Brain pericyte (primary cell): ENCODE measurements at places on chromosomes 12 and 14.

DNA sequence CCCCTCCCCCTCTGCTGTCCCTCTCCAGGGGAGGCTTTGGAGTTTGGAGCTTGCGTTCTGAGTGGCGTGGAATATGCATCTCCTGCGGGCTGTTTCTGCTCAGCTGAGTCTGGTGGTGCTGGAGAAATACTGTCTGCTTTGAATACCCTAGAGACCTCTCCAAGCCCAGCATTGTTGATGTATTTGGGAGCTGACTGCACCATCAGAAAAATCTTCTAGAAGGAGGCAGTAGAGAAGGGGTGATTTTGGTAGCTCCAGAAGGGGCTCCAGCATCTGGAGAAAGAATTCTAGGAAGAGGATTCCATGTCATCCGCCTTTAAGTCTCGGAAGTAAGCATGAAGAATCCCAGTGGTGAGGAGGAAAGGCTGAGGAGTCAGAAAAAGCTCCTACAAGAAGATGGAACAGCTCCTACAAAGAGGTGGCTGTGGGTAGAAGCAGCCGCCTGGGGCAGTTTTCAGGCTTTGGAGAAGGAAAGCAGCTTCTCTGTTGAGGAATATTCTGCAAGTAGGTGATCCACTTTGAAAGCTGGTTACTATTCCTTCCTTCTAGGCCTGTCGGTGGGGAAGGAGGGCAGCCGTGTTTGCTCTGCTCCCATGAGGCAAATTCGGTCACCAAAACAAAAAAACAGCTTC lies 9.7 kb downstream of the MLXIP start:
- DNase-seq, result no peak

- no peak for DNase-seq
Observed at GRCh38 chr12:106058256-106059182, 80.2 kb downstream of the NUAK1 start.

- DNase-seq, result no peak
Observed at GRCh38 chr14:28635387-28635786, 131.2 kb upstream of the FOXG1 start.

DNA sequence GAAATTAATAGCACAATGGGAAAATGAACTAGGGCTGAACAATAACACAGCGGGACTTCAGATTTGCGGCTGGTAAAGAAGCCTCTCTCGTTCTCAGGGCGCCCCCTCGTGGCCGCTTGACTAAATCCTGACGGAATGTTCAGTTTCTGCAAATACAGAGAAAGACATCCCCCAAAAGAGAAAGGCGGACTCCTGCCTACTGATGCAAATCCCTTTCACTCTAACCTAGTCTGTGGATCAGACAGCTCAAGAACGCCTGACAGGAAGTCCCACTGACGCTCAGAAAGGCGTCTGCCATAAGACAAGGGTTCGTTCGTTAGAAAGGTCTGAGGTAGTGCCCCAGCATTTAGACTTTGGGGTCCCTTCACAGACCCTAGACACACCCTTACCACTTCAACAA lies 2.5 kb downstream of the NUAK1 start:
- DNase-seq, result peak; percentile 38

- no peak for DNase-seq
Observed at GRCh38 chr14:69346710-69347109, 51.4 kb downstream of the ERH start.

GRCh38 chr14:56099081-56099797 lies 19.0 kb upstream of the PELI2 start:
- no peak for DNase-seq

DNA sequence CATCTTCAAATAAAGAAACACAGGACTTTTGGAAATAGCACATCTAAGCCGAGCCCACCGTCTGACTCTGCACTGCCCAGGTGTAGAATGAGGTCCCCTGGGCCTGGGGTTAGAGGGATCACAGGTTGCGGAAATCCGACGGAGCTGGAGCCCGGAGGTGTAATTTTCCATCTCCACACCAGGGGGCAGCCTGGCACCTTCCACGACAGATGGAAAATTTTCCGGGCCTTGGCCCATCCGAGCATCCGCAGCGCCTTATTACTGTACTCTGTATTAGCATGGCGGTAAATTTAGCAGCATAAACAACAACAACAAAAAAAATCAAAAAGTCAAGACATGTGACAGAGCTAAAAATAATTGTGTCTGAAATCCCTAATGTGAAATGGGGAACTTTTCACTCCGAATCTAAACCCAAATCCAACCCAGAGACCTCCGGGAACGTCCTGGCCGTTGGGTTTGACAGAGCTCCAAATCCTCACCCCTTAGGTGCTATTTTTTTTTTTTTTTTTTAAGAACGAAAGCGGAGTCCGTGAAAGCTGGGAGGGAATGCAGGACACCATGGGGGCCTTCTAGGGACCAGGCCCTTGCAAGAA lies 93.9 kb downstream of the KSR2 start:
- DNase-seq, result no peak

- DNase-seq, result no peak
Observed at GRCh38 chr14:103361867-103362266, 23.3 kb upstream of the MARK3 start.

DNA sequence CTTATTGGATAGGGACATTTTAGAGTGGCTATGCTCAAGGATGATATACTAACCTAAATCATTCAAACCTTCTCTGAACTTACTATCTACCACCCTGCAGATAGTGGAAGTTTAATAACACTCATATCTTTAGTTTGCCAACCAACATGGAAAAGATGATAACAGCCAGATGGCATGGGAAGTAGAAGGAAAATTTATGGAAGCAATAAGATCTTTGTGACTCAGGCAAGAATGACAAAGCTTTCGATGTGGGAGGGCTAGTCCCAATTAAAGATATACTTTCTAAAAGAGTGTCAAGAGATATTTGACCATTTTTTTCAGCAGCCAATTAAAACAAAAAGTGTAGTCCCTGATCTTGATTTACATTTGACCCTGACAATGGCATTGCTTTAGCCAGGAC lies 631.7 kb downstream of the RPS29 start:
- DNase-seq, result no peak

- DNase-seq, result no peak
Observed at GRCh38 chr12:64180951-64181350, 41.1 kb downstream of the KICS2 start.

DNA sequence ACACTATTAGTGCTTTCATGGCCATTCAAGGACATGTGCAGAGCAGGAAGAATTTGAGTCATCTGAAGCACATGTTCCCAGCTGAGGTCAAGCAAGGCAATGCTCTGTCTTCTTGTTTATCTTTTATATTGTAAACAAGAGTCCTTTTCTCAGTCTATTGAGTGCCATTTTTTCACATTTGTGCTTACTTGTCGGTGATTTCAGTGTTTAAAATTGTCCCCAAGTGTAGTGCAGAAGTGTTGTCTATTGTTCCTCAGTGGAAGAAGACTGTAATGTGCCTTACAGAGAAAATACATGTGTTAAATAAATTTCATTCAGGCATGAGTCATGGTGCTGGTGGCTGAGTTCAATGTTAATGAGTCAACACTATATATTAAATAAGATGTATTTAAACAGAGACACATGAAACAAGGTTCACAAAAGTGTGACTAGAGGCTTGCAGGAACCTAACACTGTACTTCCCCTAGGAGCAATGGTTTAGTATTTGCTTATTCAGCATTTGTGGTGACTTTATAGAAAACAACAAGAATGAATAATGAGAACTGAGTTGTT lies 391.1 kb downstream of the LRIG3 start:
- no peak for DNase-seq

DNA sequence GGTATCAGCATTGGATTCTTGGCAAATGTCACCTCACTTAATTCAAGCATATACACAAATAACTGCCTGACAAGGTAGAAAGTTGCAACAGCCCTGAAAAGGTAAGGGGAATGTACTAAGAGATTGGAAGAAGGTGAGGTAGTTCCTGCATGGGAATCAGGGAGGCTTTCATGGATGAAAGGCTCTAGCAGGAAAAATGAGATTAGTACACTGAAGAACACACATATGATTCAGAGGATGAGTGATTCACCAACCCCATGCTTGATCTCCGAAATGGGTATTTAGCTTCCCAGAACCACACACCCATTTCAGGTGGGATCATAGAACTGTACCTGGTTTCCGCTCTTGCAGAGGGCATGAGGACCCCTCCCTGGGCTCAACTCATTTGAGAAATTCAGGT lies 65.8 kb downstream of the PAH start:
- no peak for DNase-seq

DNA sequence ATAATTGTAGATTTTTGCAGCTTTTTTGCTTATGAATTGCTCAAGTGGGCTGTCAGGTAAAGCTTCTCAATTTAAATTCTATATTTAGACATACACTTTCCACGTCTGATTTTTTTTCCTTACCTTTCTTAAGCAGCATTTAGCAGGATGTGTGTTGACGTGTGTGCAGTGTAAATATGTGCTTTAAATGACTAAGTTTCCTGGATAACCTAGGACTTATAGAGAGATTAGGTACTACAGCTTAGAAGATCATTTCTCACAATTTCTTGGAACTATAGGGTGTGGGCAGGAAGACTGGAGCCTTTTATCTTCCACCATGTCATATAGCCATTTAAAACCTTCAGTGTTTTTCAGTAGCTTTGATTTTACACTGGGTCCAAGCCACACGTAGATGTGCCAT lies 263.5 kb downstream of the NOVA1 start:
- DNase-seq, result no peak

DNA sequence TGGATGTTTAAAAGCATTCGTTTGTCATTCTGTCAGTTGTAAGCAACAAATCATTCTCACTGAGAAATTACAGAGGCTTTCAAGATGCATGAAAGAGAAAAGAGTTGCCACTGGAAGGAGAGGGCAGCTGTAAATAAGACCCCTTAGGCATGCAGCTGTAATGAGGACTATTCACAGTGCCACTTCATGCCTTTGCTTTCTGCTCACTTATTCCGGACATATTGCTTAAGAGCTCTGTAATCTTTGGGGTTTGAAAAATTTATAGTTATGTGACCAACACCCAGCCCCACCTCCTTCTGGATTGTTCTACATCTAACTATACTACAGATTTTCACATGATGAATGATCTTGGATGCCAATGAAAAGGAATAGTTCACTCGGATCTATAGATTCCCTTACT lies 194.8 kb upstream of the DCN start:
- no peak for DNase-seq

DNA sequence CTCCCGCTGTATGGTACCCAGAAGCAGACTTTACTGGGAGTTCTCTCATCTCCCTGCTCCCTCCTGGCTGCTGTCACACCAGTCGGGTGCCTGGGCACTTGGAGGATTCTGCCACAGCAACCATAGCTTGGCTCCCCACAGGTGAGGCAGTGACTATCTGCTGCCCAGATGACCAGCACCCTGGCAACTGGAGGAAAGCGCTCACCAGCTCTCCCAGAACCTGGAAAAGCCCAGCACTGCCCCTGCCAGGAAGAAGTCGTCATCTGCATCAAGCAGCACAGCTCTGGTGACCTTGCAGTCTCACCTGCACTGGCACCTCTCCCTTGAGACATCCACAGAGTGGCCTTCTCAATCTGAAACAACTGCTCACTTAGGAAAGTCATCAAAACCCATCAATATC lies 31.9 kb upstream of the TC2N start:
- DNase-seq, result no peak

DNA sequence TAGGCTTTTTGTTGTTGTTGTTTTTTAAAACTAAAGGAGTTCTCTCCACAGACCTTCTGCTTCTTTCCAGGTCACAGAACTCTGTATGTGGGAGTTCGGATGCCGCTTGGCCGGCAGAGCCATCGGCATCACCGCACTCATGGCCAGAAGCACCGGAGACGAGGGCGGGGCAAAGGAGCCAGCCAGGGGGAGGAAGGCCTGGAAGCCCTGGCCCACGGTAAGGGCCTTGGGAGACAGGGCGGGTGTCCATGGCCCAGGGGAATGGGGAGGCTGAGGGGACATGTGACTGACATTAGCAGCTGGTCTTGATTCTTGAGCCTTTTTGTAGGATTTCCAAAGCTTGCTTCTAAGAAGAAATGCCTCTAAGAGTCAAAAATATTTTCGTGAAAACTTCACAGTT lies 26.2 kb downstream of the SLC4A8 start:
- no peak for DNase-seq

DNA sequence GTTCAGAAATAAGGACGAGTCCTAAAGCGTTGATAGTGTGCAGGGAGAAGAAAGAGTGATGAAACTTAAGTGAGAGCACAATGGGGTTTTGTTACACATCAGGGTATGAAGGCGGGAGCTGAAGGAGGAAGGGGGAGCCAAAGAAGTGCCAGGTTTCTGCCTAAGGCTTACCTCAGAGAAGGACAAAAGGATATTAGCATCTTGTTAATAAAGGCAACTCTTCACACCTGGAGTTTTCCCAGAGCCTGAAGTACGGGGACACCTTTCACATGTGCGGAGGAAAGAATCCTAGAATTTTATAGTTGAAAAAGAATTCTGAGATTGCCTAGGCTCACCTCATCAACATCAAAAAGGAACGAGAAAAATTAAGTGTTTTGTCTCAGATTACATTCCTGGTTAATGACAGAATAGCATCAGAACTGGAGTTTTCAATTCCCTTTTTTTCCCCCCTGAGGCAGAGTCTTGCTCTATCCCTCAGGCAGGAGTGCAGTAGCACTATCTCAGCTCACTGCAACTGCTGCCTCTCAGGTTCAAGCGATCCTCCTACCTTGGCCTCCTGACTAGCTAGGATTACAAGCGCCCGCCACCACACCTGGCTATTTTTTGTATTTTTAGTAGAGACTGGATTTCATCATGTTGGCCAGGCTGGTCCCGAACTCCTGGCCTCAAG lies 2.2 kb upstream of the SAV1 start:
- DNase-seq, result no peak

- DNase-seq, result no peak
Observed at GRCh38 chr12:442235-442884, 17.4 kb upstream of the B4GALNT3 start.

- no peak for DNase-seq
Observed at GRCh38 chr12:4969405-4969804, 59.7 kb downstream of the KCNA1 start.

- DNase-seq, result no peak
Observed at GRCh38 chr14:51525739-51526138, 126.0 kb upstream of the FRMD6 start.

- peak; percentile 12 for DNase-seq
Observed at GRCh38 chr12:50401500-50402081, 906 bp downstream of the LARP4 start.

DNA sequence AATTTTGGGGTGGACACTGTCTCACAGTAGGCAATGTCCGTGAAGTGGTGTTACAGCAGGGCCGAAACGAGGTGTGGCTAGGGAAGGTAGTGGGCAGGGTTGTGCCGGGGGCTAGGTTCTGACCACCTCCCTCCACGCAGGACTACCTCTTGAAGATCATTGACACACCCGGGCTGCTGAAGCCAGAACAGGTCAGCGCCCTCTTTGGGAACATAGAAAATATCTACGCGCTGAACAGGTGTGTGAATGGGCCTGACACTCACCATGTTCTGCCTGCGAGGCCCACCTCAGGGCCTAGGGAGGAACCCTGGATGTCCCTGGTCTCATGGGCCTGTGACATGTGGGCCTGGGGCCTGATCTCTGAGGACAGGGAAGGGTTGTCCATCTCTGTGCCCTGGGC lies 24.6 kb downstream of the PLEKHG3 start:
- DNase-seq, result no peak

DNA sequence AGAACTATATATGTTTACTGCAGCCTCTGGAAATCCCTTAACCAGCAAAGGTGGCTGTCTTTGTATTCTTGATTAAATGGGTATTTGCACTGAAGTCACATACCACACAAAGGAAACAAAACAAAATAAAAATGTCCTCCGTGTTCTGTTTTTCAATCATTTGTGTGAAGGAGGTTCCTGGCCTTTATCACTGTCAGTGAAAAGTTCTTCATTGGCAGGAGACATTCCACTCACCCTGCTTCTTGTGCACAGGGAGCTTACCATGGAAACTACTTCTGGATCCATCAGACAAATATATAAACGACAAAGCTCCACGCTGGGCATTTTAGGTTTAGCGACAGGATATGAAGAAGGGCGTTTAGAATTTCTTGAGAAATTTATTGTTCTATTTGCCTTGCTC lies 5.7 kb upstream of the NKX2-8 start:
- DNase-seq, result no peak
